ENCODE measurements at places on chromosomes 12 and 14.

DNA sequence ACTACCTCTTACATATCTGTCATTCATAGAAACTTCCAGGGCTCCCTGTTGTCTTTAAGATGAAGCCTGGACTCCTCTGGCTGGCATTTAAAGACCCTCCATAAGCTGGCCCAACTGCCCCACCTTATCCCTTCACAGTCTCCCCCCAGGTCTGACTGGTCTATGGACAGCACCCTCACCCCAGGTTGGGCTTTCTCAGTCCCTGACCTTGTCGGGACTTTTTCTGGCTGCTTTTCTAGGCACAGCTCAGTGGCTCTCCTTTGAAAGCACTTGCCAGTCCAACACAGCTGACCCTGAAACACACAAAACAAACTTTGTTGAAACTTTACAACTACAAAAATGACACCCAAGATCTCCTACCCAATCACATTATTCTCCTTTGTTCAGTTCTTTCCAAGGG lies 13.9 kb upstream of the MYH7 start:
- DNase-seq: no peak

- DNase-seq: no peak
Measured at GRCh38 chr14:55867719-55868118, 250.5 kb upstream of the PELI2 start.

GRCh38 chr12:51442324-51442723 lies 17.7 kb downstream of the SLC4A8 start:
- DNase-seq: no peak

DNA sequence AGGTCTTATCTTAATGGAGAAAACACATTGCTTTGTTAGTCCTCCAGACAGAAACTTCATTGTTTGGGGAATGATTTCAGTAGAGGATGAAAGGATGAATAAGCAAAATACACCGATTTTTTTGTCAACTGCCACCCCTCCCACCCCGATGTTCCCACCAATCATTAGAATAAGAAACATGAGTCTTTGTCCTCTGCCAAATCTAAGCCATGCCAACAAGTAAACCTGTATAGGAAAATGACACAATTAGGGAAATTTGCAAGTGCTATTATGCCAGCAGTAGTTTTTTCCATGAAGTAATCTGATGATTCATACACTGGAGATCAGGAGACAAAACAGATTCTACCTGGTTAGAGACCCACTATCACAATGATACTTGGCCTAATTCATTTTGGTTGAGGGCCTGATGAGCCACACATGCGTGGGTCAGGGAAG lies 35.9 kb downstream of the FLRT2 start:
- DNase-seq: no peak

DNA sequence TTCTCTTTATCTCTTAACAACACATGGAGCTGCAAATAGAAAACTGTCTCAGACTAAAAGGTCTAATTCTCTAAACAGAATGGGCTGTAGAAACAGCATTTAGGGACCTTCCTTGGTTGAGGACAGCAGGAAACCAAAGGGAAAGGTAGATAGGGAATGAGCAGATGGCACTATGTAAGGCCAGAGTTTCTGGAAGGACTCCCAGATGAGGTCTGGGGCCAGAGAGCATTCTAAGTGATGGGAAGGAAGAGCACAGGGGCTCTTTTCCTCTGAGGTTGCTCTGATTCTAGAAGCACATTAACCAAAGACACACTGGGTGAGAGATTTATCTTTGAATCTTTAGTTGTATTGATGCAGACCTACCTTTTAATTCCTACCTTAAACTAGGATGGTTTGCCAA lies 79.4 kb downstream of the TPH2 start:
- DNase-seq: no peak

DNA sequence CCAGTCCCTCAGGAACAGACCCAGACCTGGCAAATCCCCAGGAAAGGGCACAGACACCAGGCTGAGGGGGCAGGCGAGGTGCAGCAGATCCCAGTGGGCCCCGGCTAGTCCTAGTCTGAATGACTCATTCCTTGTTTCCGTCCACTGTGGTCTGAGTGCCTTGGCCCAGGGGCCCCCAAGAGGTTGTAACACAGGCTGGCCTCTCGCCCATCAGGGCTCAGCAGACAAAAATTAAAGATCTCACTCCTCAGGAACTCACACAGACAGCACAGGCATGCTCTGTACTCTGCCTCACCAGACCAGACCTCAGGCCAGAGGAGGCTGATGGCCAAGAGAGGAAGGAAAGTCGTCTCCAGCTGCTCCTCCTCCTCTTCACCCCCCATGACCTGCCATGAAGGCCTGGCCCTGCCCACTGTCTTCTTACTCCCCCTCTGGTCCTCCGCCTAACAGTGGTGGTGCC lies 7.7 kb upstream of the LTBP2 start:
- no peak for DNase-seq

DNA sequence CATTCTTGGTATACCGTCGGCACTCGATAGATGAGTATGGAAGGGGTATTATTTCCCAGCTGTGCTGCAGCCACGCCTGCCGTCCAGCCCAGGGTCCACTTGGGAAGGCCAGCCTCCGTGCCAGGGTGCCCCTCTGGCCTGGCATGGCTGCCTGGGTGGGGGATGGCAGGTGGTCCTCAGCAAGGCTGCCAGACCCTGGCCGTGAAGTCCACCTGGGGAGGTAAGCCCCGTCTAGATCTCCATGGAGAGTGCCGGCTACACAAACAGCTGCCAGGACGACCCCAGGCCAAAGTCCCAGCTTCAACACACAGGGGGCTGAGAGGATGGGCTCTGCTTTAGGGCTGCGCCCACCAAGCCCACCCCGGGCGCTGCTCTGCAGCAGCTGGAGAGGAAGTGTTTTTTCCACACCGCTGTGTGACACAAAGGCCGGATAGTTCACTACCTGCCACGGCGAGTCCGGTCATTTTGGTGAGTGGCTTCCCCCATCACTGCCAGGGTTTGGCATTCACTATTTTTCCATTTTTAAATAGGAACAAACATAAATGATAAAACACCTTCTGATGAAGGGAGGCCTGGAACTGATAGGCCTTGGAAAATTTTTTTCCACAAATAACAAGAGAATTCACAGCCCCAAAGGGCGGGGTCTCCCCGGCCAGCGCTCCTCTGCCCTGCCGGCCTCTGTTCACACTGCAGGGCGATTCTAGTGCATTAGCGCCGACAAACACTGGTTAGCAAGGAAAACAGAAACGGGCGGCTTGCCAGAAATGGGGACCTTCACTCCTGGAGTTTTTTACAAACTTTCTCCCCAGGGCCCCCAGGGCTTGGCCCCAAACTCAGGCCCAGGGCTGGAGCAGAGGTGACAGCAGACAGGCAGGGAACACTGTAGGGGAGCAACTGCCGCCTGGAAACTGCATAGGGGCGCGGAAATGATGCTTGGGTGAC lies 161.5 kb downstream of the CALM1 start:
- no peak for DNase-seq

DNA sequence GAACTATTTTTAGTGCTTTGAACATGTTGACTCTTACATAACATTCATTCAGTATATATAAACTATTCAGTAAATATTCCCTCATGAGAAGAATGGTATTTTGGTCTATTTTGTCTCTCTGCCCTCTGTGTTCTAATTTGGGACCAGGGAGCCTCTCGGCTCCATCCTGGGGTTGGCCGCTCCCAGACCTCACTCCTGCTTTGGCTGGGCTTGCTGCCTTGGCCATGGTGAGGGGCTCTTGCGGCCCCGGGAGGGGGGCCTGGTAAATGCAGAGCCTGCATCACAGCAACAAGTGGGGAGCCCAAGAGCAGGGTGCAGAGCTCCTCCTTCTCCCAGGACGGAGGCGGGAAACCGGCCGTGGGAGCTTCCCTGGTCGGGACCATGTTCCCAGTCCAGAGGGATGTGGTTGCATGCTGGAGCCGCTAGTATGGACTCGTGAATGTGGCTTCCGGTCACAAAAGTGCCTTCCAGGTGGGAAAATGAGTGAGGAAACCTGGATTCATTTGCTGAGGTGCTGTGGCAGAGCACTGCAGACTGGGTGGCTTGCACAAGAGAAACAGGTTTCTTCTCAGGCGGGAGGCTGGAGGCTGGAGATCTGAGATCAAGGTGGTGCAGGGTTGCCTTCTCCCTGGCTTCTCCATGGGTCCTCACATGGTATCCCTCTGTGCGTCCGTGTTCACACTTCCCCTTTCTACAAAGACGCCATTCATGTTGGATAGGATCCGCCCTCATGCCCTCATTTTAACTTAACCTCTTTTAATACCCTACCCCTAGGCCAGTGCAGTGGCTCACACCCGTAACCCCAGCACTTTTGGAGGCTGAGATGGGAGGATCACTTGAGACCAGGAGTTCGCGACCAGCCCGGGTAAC lies 250.2 kb downstream of the CACNA1C start:
- DNase-seq: no peak

All from hippocampal formation (tissue), 2 donors.